ENCODE measurements at places on chromosomes 1 and 21.

DNA sequence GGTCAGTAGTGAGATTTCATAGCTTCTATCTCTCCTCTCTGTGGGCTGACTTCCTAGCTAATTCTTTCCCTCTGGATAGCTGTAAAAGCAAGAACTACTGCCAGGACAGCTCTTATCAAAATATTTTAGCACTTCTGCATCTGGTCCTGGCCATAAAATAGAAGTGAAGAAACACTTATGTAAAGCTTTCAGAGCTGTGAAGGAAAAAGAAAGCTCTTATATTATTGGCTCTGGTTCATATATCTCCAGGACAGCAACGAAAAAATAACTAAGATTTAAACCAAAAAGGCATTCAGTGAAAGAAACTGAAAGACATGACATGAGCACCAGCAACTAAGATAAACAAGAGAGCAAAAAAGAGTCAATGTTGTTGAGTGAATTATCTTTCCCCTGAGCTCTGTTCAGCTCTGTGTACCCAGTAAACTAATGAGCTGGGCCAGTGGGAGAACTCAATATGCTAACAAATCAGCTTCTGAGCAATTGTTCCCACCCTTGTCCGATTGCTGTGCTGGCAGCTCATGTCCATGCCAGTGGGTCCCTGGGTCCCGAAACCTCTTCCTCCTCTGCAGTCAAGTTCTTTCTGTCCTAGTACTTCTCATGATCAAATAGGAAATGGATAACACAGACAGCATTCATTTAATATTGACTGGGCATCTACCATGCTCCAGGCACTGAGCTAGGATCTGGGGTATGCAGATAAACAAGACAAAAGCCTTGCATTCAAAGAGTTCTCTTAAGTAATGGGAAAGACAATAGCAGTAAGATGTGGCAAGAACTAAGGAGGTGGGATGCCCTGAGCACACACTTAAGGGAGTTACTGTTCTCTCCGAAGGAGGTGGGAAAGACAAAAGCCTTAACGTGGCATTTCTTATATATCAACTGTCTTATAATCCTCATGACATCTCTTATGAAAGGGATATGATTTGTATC lies 45.3 kb upstream of the MAN1A2 start:
- no peak for DNase-seq

DNA sequence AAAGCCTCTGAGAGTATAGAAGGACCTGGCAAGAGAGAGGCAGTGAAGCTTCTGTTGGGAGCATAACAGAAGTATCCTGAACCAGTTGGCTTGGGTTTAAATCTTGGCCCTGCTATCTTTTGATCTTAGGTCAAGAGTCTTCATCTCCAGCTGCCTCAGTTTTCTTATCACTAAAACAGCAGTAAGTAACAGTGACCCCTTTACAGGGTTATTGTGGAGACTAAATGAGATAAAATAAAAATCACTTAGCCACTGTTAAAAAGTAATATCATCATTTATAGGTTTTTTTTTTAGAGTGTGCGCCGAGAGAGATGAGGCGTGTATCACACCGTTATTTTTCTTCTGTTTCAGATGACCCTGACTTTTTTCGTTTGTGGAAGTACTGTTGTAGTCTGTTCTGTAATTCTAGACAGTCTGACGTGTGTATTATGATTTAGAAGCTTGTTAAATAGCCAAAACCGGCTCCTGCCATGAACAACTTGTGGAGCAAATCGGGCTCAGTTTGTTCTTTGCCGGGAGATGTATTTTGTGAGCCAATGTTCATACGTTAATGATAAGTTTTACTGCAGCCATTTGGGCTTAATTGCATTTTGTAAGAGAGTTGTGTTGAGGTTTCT lies 1.1 kb downstream of the THRAP3 start:
- no peak for DNase-seq

GRCh38 chr1:109499081-109499480 lies 5.2 kb downstream of the CYB561D1 start:
- DNase-seq = no peak

DNA sequence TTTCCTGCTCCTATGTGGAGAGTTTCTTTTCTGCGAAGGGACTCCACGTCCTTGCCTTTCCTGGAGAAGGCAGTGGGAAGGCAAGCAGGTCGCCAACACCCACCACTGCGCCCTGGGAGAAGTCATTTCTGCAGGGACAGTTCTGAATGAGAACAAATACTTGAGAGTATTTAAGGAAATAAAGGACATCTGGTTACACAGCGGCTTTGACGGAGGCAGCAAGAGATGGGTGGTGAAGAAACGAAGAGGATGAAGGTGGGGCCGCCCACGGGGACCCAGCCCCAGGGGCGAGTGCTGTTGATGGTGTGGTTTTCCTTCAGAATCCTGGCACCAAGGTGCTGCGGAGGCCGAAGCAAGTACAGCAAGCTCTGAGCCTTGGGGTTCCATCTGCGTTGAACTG lies 75.5 kb downstream of the PSMG1 start:
- DNase-seq = no peak

DNA sequence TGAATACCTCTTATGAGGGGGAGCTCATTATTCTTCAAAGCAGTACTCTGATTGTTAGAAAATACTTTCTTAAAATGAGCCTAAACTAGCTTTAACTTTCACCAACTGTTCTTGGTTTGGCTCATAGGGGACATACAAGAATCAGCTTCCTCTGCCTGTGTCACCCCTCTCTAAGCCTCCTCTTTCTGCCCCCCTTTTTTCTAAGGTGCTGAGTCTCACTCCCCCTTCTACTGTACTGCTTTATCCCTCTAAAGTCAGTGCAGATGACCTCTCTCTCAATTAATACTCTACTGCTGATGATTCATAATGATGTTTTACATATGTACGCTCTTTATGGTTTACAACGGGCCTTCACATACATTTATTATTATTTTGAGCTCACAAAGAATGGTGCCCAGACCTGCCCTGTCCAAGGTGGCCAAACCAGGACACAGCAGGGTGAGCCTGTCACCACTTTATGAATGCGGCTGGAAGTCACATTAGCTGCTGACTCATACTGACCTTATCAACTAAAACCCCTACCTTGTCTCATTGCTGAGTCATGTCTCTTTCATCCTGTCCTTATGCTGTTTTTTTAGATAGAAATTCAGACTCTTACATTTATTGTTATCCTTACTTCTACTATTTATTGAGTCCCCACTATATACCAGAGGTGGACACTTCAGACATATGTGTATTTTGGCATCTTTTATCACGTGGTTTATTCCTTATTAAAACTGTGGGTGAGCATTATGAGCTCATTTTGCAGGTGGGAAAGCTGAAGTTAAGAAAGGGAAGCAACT lies 126.9 kb downstream of the RNF220 start:
- DNase-seq = no peak

- no peak for DNase-seq
Measured at GRCh38 chr1:108190686-108191416, 9.3 kb downstream of the SLC25A24 start.

All from posterior vena cava (tissue), 2 donors.